ENCODE measurements at places on chromosomes 12 and 14.

DNA sequence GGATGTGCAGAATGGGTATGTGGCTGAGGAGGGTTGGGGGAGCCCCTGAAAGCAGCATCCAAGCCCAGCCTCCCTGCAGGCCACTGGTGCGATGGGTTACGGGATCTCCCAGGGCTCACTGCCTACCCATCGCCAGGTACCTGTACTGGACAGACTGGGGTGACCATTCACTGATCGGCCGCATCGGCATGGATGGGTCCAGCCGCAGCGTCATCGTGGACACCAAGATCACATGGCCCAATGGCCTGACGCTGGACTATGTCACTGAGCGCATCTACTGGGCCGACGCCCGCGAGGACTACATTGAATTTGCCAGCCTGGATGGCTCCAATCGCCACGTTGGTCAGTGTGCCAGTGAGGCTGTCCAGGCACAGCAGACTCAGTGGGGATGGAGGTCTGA is 18.3 kb upstream of the NXPH4 start:
- H3K27ac ChIP-seq = no peak overlapping the region
- H3K4me1 ChIP-seq = no peaks in the 10 kb centered on the region
- no peak overlapping the region for H3K4me3 ChIP-seq

DNA sequence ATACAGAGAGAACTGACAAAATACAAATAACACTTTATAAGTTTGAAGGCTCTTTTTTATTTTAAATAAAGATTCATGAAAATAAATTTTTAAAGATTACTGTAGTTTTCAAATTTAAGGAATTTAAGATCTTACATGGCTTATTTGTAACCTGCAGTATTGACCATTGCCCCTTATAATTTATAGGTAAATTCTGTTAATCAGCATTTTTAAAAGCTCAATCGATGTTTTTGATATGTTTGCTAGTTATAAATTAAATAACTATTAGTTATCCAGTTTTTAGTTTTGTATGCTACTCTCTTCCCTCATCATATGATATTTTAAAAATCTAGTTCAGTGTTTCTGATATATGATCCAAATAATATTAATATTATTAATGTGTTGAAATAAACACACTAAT is 109.9 kb downstream of the MON2 start:
- H3K36me3 ChIP-seq = peaks cover 5% of the 10 kb centered on the region
- H3K4me3 ChIP-seq = no peak overlapping the region
- no peaks in the 10 kb centered on the region for H3K4me1 ChIP-seq
- H3K27me3 ChIP-seq = no peaks in the 10 kb centered on the region
- DNase-seq = no peak

- H3K4me1 ChIP-seq = no peaks in the 10 kb centered on the region
- no peak for DNase-seq
- no peaks in the 10 kb centered on the region for H3K27me3 ChIP-seq
- no peak overlapping the region for H3K4me3 ChIP-seq
Measured at GRCh38 chr12:53735556-53735955, 8.3 kb upstream of the CALCOCO1 start.

DNA sequence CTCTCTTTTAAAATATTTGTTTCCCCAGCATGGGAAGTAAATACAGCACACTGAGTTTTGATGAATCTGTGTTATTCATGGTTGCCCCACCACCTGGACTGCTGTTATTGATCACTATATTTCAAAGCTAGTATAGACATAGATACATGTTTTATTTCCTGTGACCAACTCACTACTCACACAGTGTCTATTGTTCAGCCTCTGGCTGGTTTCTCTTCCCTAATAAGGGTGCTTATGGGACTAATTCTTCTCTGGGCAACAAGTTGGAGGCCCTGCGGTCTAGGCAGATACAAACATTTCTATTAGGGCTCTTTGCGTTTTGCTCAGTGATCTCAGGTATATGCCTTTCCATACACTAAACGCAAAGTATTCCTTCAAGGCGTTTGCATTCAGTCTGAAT is 1191.0 kb upstream of the TMEM132C start:
- no peak overlapping the region for H3K4me3 ChIP-seq
- no peaks in the 10 kb centered on the region for H3K4me1 ChIP-seq
- H3K36me3 ChIP-seq = no peaks in the 10 kb centered on the region
- H3K27ac ChIP-seq = no peak overlapping the region

- no peak overlapping the region for H3K27ac ChIP-seq
- no peaks in the 10 kb centered on the region for H3K27me3 ChIP-seq
- peaks cover 5% of the 10 kb centered on the region for H3K4me1 ChIP-seq
- H3K36me3 ChIP-seq = no peaks in the 10 kb centered on the region
- peak overlapping the region; percentile 43 for H3K4me3 ChIP-seq
Measured at GRCh38 chr12:71438670-71439361, 782 bp upstream of the LGR5 start.

GRCh38 chr12:114240288-114240687 is 165.7 kb downstream of the TBX5 start:
- H3K4me3 ChIP-seq = no peak overlapping the region
- no peak for DNase-seq
- no peaks in the 10 kb centered on the region for H3K27me3 ChIP-seq
- H3K27ac ChIP-seq = no peak overlapping the region

DNA sequence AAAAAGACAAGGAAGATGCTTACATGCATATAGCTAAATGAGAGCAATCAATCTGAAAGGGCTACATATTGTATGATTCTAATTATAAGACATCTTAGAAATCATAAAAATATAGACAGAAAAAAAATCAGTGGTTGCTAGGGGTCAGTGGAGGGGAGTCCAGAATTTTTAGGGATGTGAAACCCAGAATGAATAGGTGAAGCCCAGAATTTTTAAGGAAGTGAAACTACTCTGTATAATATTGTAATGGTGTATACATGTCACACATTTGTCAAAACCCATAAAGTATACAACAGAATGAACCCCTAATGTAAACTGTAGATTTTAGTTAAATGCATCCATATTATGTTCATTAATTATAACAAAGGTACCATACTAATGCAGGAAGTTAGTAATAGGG is 713.2 kb downstream of the FLRT2 start:
- H3K36me3 ChIP-seq = no peaks in the 10 kb centered on the region
- DNase-seq = no peak
- H3K4me3 ChIP-seq = no peak overlapping the region
- no peaks in the 10 kb centered on the region for H3K27me3 ChIP-seq

DNA sequence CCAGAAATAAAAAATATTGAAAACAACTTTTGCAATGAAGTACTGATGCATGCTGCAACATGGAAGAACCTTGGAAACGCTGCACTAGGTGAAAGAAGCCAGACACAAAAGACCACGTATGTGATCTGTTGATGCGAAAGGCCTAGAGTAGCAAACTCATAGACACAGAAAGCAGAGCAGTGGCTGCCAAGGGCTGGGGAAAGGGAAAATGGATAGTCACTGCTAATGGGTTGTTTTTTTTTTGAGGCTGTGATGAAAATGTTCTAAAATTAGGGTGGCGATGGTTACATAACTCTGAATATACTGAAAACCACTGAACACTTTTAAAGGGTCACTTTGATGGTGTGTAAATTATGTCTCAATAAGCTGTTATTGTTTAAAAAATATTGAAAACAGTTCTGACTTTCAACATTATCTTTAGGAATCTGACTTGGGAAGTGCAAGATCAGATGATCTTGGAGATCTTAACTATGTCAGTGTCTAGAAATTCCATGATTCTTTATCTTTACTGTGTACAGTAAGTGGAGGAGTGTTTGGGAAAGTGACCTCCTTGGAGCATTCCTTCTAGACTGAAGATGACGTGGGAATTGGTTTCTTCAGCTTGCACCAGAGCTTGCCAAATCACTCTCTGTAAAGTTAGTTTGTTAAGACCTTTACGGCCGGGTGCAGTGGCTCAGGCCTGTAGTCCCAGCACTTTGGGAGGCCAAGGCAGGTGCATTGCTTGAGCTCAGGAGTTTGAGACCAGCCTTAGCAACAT is 12.4 kb downstream of the MLXIP start:
- H3K27ac ChIP-seq = peak overlapping the region; percentile 64
- H3K27me3 ChIP-seq = no peaks in the 10 kb centered on the region
- DNase-seq = no peak
- peaks cover 4% of the 10 kb centered on the region for H3K4me1 ChIP-seq

DNA sequence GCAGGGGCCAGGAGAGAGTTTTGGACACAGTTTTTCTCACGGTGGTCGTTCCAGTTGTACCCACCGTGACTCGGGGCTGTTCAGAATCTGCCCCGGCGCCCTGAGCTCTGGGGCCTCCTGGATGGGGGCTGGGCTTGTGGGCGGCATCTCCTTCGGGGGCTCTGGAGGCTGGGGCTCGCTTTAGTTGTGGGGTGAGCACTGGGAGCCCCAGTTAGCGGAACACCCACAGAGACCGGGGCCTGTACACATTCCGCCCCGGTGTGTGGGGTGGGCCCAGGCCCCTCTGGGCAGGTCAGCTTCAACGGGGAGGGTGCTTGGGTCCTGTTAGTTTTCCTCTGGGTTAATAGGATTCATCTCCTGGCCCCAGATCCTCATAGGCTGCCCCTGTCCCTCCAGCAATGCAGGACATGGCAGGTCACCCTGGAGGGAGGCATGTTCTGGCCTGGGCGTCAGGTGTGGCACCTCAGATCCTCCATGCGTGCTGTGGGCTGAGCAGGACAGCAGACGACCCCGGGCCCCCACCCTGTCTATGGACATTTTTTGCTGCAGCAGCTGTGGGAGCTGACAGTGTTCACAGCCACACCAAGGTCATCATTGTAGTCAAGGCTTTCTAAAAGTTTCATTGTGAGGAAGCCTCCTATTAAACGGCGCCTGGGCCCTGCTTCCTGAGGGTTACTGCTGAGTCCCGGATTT is 393.2 kb downstream of the TMEM121 start:
- no peaks in the 10 kb centered on the region for H3K4me1 ChIP-seq
- H3K36me3 ChIP-seq = no peaks in the 10 kb centered on the region
- no peak for DNase-seq
- no peaks in the 10 kb centered on the region for H3K27me3 ChIP-seq

DNA sequence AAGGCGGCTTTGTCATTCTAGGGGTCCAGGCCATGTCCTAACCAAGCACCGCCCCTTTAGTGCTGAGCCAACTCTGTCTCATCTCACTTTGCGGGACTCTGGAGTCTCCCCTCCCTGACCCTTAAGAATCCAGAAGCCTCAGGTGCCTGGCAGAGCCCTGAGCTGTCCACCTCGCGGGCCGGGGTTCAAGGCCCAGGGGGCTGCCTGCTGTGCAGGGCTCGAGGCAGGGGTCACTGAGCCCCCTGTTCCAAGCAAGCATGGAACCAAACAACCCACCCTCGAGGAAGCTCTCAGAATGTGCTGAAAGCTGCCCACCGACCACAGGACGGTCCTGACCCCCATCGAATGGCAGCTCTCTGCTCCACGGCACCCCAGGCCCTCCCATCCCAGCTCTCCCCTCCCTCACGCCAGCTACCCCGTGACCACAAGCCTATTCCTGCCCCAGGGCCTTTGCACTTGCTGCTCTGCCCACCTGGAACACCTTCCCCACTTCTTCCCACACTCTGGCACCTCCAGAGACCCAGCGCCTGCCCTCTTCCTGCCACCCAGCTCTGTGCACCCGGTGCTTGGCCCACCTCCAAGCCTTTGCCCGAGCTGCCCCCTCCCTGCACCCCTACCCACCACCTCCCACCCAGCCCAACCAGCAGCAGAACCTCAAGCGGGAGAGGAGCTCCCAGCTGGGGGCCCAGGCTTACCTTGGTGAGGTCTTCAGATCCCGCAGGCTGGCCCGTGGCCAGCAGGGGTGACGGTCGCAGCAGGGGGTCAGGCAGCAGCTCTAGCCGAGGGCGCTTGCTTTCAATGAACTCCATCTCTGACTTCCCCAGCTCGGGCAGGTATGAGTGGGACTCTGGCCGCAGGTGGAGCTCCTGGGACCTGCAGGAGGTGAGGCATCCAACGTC is 84.3 kb downstream of the NCOR2 start:
- no peak overlapping the region for H3K27ac ChIP-seq
- no peak for DNase-seq
- no peak overlapping the region for H3K4me3 ChIP-seq
- no peaks in the 10 kb centered on the region for H3K27me3 ChIP-seq
- no peaks in the 10 kb centered on the region for H3K36me3 ChIP-seq

GRCh38 chr12:109275173-109275572 is 33.9 kb downstream of the FOXN4 start:
- H3K36me3 ChIP-seq = no peaks in the 10 kb centered on the region
- no peaks in the 10 kb centered on the region for H3K27me3 ChIP-seq
- no peak overlapping the region for H3K27ac ChIP-seq
- DNase-seq = no peak
- H3K4me1 ChIP-seq = no peaks in the 10 kb centered on the region
- H3K4me3 ChIP-seq = no peak overlapping the region

Measured in breast epithelium (tissue), 4 donors.